ENCODE measurements at places on chromosomes 11 and 22.

DNA sequence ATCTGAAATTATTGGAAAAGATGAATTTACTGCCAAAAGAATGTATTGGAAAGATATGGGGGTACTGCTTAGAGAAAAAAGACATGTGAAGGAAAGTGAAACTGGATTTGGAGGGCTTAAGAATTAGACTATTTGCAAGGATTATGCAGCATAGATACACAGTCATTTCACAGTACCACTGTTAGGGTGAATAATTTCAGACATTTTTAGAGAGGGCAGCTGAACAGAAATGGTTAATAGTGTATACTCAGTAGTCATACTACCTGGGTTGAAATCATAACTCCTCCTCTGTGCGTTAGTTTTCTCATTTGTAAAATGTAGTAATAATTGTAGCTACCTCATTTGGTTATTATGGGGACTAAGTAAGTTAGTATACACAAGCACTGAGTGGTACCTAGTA is 33.0 kb downstream of the GAS2 start:
- no peak for DNase-seq

DNA sequence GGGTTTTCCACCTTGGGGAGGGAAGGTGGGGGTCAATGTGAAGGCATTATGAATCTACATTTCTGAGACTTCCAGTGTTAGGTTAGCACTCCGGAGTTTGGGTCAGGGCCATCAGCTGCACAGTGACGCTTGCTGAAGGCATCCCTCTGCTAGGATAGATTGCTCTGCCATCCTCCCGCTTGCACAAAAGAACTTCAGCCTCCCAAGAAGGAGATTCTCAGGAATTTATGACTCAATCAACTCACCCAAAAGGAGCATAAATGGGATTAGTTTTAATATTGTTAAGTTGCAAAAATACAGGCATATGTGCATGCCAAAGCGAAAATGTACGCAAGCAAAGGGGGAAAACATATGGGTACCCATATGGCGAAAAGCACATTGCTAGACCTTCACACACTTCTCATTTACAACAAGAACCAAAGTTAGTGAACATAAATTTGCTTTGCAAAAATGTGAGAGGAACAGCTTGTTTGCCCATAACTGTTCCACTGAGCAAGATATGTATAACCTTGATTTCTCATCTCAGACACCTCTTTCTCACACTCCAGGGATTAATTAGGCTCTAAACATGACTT is 1013.0 kb downstream of the OPCML start:
- DNase-seq = no peak

DNA sequence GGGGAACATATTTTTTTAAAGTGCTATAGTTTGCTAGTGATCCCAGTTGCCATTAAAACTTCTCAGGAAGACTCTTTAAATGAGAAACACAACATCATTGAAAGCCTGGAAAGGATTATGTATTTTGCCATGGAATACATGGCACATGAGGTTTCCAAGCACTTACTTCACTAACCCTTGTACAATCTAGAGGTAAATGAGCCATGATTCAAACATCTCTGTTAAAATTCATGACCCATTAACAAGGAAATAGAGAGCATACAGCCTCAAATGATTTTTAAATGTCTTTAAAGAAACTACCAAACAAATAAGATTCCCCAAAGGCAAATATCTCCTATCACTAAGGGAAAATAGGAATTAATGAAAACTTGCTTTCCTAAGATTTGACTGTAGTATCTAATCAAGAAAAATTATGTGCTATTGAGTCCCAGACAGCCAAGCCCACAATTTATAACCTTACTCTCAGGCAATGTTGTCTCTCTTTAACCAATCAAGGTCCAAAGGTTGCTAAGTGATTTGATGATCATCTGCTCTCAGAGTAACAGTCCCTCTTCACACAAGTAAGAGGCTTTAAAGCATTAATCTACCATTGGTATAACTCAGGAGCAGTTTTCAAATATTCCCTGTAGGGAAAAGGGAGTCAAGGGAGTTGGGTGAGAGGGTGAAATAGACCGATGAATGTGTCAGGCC is 92.0 kb upstream of the DDI1 start:
- no peak for DNase-seq

DNA sequence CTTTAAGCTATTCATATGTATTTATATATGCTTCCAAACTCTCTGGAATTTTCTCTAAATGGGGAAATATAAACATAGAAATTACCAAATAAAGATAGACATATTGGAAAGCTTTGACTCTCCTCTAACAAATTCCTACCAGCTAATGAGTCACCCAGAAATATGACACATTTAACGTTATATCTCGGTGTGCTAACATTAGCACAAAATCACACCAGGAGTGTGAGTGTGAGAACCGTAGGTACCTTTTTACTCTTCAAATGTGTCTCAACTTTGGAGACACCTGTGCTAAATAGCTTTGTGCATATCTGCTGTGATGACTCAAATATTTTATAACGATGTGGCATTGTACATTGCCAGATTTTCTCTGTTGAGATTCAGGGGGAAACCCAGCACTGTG is 714.4 kb downstream of the METTL15 start:
- no peak for DNase-seq

DNA sequence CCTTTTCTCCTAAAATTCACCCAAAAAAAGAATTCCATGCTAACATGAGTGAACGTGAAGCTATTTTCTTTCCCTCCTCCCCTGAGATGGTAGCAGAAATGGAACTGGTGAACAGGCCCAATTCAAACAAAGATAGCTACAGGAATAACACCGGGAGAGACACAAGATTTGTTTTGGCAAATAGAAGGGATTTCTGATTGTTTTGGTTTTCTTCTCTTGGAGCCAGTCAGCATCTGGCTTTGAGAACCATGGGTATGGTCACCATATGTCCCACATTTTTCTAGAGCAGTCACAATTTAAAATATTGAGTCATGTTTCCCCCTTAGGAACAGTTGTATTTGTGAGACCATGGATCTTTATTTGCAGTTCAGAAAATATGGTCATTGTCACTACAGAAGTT is 214.1 kb downstream of the FAM76B start:
- no peak for DNase-seq

DNA sequence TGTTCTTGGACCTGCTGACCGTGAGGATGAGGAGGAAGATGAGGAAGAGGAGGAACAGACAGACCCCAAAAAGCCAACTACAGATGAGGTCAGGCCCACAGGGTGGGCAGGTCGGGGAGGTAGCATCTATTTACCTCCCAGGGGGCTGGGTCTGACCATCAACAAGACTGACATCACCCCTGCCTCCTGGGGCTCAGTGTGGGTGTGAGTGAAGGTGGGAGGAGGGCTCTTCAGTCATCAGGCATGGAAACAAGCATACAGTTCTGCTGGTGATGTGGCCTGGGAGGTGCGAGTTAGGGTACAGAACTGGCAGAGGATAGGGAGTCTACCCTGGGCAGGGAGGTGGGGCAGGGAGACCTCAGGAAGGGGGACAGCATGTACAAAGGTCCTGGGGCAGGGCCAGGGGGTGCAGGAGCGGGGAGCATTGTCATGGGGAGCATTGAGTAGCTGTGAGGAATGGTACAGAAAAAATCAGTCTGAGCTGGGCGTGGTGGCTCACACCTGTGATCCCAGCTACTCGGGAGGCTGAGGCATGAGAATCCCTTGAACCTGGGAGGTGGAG is 8.9 kb downstream of the PLCB3 start:
- DNase-seq = no peak

DNA sequence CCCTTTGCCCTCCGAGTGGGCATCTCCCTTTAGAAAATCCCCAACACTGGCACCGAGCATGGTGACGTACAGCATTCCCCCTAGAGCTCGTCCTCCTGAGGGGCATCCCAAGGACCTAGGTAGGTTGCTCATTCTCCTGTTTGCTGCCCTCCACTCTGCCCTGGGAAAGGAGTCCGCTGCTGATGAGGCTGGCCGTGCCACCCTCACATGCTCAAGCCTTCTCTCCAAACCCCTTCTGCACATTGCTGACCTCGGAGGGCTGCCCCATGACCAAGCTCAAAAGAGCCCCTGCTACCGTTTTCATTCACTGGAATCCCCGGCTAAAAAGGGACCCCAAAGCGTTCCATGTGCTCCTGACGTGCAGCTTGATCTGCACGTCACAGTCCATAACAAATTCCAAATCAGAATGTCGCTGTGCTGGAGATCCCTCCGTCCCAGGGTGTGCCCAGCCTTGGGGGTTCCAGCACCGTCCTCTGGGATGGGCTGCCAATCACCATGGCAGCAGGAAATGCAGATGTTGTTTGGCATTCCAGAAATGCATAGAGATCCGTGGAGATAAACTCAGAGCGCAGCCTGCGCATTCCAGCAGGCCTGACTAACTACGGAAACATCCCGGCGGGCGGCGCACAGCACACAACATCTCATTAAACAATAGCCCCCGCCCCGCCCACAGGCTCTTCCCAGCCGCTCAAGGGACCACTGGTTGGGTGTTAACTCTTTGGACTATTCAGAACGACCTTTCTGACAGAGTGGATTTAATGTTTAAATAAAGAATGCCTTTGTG is 26.3 kb upstream of the GNB1L start:
- DNase-seq = no peak

GRCh38 chr11:774873-775592 is 2.3 kb downstream of the GATD1 start:
- DNase-seq = no peak

- no peak for DNase-seq
Measured at GRCh38 chr11:66862559-66863037, 5.7 kb downstream of the LRFN4 start.

DNA sequence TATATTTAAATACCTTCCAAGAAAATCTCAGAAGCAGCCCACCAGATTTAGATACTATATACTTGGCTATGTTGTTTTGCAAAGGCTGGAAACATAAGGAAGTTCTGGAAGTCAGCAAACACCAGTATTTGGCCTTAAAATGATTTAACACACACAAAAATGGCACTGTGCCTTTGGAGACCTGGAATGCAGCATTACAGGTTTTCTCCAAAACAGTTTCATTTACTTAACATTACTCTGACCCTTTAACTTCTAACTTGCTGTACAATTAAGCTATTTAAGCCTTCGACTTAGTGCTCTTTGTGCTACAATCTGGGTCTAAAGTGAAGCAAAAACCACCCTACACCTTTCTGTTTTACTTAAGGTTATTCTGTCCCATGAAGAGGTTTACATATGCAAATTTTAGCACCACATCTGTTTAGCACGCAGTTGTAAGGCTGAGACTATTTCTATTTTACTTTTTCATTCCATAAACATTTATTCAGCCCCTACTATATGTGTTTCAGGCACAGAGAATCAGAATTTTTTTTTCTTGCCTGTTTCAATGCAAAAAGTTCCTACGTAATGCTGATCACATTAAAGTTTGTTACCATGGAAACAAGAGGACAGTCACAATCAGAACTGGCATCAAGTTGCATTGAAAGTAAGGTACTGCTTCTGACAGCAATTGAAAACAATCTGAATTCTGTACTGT is 70.3 kb downstream of the MAML2 start:
- no peak for DNase-seq

DNA sequence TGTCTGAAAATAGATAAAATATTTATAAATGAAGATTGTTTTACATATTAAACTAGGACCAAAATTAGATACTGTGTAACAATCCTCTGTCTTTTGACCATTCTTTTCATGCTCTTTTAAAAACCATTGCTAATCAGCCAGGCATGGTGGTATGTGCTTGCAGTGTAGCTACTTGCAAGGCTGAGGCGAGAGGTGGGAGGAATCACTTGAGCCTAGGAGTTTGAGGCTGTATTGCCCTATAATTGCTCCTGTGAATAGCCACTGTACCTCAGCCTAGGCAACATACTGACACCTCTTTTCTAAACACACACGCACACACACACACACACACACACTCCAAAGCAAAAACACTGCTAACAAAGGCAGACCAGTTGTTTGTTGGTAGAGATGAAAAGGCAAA is 259.2 kb downstream of the JRKL start:
- DNase-seq = no peak

DNA sequence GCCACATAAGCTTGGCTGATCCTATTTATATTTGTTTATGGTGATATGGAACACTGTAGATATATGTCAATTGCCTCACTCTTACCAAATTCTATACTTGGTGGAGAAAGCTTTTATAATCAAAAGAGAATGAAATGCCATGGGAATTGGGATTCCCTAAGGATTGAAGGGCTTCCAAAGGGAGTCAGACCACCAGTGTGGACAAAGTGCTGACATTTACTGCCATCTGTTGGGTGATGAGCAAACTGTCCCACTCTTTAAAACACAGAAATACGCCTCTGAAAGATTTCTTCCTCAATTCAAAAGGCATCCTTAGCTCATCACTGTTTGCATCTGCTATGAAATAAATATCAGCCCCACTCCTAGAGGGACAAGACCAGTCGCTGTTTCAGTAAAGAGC is 7.1 kb downstream of the SLC1A2 start:
- no peak for DNase-seq

DNA sequence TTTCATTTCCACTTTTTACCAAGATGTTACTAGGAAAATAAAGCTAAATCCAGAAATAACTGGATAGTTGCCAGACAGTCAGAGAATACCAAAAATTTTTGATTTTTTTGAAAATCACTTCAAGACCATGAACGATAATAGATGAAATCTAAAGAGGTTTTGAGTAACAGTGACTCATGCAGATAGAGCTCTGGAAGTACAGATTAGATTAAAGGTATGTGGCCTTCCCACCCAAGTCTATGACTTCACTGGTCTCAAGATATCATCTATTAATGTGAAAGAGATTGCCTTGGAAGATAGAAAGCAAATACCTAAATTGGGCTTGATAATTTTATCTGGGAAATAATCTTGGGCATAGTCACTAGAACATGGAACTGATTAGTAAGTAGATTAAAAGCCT is 415.9 kb downstream of the METTL15 start:
- DNase-seq = no peak

Data from stimulated activated CD8-positive, alpha-beta memory T cell treated with anti-CD3 and anti-CD28 coated beads, Interleukin-4, amount 100 ng/mL, for 1 hour (primary cell).